Activated CD8-positive, alpha-beta memory T cell treated with anti-CD3 and anti-CD28 coated beads, Interleukin-2, amount 50 U/mL, for 48 hours (primary cell): ENCODE measurements at places on chromosomes 12 and 14.

DNA sequence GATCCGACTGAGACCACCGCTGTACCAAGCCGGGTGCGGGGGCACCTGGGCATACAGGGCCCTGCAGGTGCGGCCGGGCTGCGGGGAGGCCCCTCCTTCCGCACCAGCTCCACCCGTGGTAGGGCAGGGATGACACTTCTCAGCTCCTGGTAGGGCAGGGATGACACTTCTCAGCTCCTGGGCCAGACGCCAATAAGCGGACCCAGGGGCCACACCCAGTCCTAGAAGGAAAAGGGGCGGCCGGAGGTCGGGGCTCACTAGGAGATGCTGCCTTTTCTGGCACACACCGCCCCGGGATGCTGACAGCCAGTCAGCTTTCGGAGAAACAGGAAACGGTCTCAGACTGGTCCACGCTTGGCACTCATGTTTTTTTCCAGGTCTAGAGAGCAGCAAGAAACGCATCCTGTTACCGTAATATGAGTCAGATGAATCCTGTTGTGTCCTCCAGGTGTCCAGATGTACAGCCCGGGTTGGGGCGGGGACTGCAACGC lies 34.8 kb downstream of the NFKBIA start:
- no peak for DNase-seq

DNA sequence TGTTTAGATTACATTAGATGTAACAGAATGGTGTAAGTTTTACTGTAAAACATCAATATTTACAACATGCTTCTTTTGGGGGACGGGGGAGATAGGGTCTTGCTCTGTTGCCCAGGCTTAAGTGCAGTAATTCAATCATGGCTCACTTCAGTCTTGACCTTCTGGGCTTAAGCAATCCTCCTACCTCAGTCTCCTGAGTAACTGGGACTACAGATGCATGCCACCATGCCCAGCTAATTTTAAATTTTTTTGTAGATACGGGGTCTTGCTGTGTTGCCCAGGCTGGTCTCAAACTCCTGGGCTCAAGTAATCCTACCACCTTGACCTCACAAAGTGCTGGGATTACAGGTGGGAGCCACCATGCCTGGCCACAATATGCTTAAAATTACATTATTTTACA lies 23.8 kb downstream of the TUBA1A start:
- DNase-seq, result no peak

DNA sequence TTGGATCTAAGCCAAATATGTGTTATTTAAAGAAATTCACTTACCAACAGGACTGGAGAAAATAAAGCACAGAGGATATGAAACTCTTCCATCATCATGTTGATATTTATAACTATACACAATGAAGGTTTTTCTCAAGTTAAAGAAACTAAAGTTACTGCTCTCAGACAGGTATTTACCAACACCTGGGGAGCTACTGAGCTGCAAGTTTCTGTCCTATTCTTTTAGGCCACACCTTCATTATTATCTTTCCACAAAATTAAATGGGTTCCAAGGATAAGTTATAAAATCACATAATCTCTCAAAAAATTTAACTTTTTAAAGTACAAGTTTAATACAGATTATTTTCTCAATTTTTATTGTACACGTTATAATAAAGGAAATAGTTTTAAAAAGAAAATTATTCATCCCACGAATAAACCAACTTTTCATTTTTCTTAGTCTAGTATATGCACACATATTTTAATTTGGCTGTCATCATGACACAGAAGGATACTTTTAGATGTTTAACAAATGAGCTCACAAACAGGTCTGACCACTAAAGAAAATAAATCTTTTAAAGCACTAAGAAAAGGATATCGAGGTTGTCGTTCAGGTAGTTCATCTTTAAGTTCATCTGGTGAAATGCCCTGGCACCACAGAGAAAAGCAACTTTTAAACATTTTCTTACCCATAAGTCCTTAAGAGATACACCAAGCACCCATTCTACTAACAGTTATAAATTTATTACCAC lies 7.8 kb downstream of the GMFB start:
- DNase-seq, result no peak

- DNase-seq, result no peak
Observed at GRCh38 chr12:43988838-43989560, 153.1 kb downstream of the TMEM117 start.

GRCh38 chr14:94685681-94686485 lies 73.7 kb downstream of the SERPINA3 start:
- no peak for DNase-seq

DNA sequence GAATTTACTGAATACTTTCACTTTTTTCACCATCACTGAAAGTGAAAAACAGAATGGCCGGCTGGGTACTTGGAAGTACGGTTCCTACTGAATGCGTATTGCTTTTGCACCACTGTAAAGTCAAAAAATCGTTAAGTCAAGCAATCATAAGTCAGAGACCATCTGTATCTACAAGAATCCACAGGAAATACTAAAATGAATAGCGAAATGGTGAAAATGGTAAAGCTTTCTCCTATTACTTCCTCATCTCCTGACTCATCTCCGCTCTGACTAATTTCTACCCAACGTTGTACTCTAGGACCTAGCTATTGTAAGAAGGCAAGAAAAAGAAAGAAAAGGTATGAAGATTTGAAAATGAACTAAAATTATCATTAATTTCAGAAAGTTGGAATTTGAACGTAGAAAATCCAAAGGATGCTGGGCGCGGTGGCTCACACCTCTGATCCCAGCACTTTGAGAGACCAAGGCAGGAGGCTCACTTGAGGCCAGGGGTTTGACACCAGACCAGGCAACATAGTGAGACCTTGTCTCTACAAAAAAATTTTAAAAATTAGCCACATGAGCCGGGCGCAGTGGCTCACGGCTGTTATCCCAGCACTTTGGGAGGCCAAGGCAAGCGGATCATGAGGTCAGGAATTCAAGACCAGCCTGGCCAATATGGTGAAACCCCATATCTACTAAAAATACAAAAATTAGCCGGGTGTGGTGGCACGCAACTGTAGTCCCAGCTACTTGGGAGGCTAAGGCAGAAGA lies 5.3 kb upstream of the CDCA4 start:
- DNase-seq, result no peak
